Right ventricle myocardium superior (tissue), 1 donor: ENCODE measurements at places on chromosomes 1 and 21.
A peak's percentile ranks its signal among the peaks of the same experiment; 100 is the strongest.

GRCh38 chr1:24912376-24913273, 17.5 kb downstream of the RUNX3 start:
- DNase-seq = no peak

DNA sequence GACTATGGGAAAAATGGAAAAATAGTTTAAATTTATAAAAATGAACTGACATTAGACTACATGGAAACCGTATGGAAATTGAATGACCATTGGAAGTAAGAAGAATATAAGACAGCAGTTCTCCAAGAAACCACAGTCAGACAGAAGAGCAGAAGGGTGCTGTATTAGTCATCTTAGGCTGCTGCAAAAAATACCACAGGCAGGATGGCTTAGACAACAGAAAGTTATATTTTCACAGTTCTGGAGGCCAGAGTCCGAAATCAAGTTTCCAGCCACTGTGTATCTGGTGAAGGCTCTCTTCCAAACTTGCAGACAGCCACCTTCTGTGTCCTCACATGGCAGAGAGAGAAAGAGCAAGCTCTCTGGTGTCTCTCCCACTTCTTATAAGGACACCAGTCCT, 175.2 kb downstream of the DSCAM start:
- DNase-seq = no peak

DNA sequence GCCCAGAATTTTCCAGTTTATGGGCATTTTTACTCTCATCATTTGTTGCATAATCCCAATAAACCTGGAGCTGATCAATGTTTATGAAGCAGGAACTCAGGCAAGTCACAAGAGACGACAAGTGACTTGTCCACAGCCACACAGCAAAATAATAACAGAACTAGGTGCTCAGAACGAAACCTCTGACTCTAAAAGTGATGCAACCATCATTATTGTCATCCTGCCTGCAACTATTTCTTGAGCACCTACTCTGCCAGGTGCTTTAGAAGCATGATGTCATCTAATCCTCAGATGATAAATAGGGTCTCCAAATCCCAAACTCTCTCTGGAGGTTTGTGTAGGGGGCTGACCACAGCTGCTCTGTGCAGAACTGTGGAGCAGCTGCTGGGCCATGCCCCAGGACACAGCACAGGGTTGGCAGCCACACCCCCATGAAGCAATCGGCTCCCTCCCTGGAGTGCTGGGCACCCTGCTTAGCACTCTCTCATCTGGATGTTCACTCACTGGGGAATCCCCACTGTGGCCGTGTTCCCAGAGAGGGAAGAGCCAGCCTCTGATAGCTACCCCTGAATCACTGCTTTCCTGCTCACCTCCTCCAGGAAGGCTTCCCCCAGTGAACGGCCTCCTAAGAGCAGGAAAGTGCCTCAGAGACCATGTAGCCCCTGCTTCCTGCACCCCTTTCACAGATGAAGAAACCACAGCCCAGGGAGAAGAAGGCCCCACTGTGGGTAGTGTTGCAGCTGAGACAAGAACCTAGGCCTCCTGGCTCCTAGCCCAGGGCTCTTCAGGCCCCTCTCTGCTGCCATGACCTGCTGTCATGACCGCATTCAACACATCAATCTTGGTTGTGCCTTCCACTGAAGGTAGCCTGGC, 2.1 kb downstream of the TTC22 start:
- DNase-seq = no peak

DNA sequence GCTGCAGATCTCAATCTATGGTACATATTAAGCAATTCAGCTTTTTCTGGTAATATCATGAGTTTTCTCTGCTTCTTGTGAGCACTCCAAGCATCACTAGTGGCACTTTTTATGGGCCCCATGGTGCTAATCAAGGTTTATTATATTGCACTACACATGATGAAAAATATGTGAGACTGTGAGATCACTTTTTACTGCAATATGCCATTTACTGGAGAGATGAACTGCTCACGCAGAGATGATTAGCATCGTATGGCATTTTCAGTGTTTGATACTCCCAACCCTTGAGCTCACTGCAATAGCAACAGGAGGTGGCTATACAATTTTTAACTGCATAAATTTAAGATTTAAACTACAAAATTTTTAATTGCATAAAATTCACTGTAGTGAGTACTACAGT, 8.7 kb upstream of the KCNK1 start:
- DNase-seq = no peak

DNA sequence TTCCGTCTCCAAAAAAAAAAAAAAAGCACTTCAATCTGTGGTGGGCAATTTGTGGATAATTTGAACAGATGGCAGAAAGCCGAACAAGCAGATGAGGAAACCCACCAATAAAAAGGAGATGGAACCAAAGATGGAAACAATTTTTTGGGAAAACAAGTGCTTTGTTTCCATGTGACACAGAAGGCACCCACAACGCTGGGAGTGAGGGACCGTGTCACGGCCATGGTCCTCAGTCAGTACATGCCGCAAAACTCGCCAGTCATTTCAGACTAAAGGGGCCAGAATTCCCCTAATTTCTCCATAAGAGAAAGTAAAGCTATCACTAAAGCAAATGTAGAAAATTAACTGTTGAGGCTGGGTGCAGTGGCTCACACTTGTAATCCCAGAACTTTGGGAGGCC, 5.0 kb downstream of the CCNL2 start:
- no peak for DNase-seq

DNA sequence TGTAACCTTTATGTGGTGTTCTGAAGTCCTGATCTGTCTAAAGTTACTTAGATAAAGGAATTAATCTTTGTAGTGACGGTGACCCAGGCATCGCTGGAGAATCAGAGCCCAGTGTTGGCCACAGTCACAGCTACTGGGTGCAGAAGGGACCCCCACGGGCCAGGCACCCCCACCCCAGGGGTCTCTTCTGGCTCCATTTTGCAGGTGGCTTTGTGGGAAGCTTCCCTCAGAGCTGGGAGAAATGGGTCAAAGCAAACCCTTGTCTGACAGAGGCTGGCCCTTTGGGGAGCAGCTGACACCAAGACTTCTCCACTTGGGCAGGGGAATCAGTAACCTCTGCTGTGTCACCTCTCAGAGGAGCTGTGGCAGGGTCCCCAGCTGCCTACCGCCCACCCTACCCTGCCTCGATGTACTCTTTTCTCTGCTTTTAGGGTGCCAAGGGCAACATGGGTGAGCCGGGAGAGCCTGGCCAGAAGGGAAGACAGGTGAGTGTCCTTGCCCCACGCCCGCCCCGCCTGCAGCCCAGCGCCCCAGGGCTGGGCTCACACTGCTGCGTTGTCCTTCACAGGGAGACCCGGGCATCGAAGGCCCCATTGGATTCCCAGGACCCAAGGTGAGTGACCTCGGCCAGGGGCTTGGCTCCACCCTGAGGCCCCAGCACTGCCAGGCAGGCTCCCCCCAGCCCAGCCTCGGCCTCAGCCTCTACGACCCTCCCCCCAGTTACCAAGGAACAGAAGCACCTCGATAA, 17.7 kb downstream of the COL6A2 start:
- DNase-seq = no peak

DNA sequence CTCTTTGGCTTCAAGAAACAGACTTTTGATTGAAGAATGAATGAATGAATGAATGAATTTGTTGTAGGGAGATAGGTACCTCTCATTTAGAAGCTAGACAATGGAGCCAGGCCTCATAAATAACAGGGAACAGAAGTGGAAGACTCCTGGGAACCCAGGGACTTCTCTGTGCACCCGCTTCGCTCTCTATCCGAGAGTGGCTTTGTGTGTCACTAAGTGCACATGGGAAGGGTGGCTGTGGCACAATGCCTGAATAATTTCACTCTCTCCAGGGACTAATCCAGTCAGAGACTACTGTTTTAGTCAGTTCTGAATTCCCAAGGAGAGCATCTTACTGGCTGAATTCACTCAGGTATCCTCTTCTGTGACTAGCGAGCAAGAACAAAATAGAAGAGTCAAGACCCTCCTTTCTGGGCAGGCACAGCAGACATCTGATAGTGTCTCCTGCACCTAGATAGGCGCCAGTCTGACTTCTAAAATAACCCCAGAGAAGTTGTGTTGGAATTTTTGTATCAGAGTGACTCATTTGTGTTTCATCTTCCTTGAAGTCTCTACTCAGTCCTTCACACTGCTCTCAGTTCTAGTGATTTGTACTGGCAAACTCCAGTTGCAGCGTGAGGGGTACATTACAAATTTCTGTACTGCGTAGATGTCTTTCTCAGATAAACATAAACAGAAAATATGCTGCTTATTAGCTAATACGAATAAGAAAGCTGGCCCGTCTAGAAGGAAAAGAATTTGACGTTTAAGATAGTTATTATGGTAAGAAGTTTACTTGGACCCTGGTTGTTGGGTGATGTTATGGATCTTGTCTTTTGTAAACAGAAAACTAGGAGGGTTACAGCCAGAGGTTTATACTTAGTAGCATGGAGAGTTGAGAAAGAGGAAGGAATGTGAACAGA, 34.0 kb downstream of the BACH1 start:
- no peak for DNase-seq

GRCh38 chr1:168243636-168244212, 17.9 kb downstream of the SFT2D2 start:
- no peak for DNase-seq

DNA sequence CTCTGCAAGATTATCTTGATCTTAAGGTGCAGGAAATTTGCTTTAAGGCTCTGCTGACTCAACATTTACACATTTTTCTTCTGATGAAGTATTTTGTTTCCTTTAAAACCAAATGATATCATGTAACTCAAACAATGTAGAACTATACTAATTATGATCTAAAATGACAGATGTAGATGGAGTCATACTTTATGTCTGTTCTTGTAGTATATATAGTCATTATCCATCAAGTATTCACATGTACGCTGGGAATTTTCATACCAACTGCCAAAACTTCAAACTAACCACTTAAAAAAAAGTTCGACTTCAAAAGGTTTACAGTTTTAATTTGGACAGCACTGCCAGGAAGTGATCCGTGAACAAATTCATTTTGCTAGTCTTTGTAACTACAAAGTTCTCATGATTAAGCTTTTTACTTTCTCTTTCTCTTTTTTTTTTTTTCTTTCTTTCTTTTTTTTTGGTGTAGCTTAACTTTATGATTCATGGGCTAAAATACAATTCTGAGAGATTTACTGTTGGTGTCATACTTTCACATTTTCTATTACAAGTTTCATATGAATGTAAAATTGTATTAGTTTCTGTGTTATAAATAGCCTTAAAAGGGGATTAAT, 509.0 kb upstream of the CXADR start:
- DNase-seq = no peak

GRCh38 chr1:239184561-239185244, 201.7 kb upstream of the CHRM3 start:
- no peak for DNase-seq

DNA sequence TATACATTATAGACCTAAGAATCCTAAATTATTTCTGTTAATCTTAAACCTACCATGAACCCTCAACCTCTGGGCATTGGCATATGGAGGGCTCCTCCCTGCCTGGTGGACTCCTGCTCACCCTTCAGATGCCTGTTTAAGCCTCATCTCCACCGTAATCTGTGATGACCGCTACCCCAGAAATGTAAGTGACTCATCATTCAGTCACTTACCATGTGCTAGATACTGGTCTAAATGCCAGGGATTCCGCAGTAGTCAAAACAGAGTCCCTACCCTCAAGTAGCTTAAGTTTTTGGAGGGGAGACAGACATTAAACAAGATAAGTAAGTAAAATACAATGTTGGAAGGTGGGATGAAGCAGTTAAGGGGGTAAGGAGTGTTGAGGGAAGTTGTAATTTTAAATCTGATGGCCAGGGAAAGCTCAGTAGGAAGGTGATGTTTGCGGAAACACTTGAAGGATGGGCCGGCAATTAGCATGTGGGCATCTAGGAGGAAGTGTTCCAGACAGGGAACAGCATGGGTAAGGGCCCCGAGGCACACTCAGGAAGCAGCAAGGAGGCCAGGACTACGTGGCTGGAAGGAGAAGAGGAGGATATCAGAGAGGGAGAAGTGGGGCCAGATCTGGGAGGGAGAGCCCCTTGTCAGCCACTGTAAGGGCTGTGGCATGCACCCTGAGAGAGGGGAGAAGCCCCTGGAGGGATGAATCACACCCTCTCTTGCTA, 141.7 kb upstream of the HOOK1 start:
- DNase-seq = no peak

- DNase-seq = no peak
These were observed 38.2 kb upstream of the NID1 start for GRCh38 chr1:236103059-236103458.

DNA sequence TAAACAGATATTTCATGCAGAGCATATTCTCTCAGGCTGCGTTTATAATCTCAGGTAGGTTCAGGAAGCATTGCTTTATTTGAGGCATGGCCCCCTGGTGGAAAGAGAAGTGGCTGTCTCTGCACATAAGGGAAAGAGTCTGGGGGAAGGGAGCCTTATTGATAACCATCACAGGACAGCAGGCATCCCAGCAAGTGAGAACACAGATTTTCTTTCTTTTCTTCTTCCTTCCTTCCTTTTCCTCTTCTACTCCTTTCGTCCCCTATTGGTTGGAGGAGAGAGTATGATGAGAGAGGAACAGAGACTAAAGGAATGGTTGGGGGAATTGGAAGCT, 21.9 kb downstream of the TSNAX start:
- no peak for DNase-seq

DNA sequence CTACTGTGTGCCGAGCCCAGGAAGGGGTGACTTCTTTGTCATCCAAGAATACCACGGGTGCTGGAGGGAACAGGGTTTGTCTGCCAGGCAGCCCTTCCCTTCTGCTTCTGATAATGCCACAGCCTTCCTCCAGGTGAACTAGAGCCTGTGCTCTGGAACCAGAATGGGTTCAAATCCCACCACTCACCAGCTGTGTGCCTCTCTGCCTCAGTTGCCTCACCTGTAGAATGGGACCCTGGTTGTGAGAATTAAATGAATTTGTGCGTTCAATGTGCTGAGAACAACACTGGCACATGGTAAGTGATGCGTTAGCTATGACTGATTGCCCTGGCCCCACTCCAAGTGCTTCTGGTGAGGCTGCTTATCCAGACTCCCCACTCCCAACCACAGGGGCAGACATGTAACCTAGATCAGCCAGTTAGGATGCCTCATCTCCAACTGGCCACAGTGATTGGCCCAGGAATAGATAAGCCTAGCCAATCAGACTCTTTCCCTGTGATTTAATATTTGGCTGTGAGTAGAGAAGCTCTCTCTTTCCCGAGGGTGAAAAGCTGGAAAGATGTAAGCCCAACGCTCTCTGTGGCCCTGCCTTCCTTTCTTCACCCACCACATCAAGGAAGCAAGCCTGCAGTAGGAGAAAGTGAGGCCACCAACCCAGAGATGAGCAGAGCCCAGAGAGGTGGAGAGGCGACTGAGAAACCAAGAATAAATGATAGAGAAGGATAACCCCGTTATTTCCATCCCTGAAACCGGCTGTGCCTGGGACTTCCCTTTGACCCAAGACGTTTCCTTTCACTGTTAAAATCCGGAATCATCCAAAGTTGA, 20.8 kb upstream of the LAPTM5 start:
- peak; percentile 46 for DNase-seq

DNA sequence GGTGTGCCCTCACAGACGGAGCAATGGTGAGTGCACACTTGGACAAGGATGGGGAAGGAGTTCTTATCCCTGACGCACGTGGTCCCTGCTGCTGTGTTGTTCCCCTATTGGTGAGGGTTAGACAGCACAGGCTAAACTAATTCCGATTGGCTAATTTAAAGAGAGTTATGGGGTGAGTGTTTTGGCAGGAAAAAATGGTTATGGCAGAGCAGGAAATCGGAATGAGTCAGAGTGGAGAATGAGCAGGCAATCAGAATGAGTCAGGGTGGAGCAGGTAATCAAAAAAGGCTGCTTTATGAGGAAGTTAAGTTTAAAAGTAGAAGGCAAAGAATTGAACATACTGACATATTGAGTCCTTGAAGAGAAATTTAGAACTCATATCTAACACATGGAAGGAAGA, 100.5 kb downstream of the NGF start:
- no peak for DNase-seq
